ENCODE measurements at places on chromosomes 5 and 9.

- peak; percentile 65 for DNase-seq
These were observed 14.6 kb upstream of the TRAF1 start for GRCh38 chr9:120941046-120941770.

DNA sequence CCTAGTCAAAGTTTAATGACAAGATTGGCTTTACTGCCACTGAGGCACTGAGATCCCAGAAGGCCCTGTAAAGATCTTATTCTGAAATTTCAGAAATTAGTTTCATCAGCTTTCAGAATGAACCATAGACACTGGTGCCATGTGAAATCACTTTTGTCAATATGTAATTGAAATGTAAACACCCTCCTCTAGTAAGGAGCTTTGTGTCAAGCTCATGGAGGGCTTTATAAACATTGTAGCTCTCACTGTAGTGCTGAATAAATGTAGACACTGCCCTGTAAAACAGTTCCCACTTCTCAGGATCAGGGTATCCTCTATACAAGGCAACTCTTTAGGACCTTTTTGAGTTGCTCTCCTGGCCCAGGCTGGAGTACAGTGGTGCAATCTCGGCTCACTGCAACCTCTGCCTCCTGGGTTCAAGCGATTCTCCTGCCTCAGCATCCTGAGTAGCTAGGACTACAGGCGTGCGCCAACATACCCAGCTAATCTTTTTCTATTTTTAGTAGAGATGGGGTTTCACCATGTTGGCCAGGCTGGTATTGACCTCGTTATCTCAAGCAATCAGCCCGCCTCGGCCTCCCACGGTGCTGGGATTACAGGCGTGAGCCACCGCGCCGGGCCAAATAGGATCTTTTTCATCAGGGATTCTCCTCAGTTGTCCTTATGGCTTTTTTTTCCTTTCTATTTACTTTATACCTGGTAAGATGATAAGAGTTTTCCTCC is 1823.9 kb upstream of the CDH9 start:
- no peak for DNase-seq

GRCh38 chr5:32076699-32077695 is 97.1 kb downstream of the GOLPH3 start:
- peak; percentile 31 for DNase-seq

GRCh38 chr9:8955315-8955714 is 1155.7 kb upstream of the DMAC1 start:
- DNase-seq: no peak

DNA sequence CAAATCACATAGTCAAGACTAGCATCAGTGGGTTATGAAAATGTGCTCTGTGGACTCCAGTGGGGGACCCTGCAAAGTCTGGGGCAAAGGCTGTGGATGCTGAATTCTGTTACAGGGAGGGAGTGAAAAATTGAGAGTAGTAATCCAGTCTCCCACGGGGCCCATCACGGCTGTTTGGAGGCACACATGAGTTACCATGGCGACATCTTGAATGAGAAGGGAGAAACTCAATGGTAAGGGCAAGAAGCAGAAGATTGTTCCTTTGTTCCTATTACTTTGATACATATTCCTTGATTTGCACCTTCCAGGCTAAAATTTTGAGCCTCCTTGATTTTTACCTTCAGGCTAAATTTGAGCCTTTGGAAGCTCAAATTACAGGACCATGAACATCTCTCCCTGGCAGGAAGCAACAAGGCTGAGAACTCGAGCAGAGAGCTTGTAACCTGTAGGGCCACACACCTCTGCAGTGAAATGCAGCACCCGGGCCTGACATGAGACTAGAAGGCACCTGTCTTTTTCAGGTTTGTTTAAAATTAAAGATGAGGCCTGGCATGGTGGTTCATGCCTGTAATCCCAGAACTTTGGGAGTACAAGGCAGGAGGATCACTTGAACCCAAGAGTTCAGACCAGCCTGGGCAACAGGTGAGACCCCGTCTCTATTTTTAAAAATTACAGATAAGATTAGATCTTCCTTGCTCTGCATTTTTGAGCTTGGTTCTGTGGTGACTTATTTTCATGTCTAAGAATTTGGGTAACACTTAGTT is 31.0 kb upstream of the ZFR start:
- no peak for DNase-seq

- DNase-seq: no peak
These were observed 62.1 kb downstream of the CYSTM1 start for GRCh38 chr5:140236891-140237598.

- DNase-seq: no peak
These were observed 4.3 kb upstream of the EMB start for GRCh38 chr5:50445296-50445949.

DNA sequence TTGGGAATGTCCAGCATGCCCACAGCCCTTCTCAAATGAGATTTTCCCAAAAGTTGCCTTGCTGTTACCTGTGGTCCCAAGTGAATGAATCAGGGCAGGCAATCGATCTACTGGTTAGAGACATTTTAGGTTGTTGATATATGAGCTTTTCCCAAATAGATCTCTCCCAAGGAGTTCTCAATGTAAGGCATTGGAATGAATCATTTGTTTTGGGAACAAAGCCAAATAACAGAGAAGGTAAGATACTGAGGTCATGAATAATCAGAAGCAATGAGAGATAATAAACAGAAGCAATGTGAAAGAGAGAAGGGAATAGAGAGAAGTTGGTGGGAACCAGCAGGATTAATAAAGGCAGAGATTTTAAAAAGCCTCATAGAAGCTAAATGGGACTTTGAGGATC is 93.6 kb upstream of the FER start:
- DNase-seq: no peak

GRCh38 chr9:92711844-92712243 is 41.9 kb upstream of the IPPK start:
- DNase-seq: no peak

DNA sequence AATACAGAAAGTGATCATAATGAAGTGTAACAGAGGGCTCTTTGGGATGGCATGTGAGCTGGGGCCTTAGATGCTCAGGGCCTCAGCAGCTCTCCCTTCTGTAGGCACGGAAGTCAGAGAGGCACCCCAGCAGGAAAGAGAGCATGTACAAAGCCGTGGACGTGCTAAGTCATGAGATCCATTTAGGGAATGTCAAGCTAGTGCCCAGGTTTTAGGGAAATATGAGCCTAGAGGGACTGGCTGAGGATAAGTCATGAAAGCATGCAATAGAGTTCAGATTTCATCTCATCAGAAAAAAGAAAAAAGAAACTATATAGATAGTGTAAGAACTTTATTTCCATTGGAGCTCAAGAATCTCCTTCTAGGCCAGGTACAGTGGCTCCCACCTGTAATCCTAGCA is 379.5 kb upstream of the KLF4 start:
- no peak for DNase-seq

GRCh38 chr9:88810826-88811225 is 180.4 kb upstream of the S1PR3 start:
- DNase-seq: no peak

DNA sequence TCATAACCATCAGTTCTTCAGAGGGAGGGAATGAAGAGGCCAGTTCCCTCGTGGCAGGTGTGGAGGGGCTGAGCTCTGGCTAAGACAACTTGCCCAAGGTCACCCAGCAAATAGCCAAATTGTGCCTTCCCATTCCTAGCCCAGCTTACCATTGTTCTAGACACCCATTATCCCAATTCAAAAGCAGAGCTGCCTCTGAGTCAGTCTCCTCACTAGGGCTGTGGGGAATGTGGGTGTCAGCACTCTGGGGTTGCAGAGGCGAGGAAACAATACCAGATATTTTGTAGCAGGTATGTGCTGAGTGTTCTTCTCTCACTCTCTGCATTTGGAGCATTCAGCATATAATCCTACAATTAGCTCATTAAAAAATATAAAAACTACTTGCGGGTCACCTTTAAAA is 270.8 kb downstream of the PSAT1 start:
- DNase-seq: no peak

DNA sequence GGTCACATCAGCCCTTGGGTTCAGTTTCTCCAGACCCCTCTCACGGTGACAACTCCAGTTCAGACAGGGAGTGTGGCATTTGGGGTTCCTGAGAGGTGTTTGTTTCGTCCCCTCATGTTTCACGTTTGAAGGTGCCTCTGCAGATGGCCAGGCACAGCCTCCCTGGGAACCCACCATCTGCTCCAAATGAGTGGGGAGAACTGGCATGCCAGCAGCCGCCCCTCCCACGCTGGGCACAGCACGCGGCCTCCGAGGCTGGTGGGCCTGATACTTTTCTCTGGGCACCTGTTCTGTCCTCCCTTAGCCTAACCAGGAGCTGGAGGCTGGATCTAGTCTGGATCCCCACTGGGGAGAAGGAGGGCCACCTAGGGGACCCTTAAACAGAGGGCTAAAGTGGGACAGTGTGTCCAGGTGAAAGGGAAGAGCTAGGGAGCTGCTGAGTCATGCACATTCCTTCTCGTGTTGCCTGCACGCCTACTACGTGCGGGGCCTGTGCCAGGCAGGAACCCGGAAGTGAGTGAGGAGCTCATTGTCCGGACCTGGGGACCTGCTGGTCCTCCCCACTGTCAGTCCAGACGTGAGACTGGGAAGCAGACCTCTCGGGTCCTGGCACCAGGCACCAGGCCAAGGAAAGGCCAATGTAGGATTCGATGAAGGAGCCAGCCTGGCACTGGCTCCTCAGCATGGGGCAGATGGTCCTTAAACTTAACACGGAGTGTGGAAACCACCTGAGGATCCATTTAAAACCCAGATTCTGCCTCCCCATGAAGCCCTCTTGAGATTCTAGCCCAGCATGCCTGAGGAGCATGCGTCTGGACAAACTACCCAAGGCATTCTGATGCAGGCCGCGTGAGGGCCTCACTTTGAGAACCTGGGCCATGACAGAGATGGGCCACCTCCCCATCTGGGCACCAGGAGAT is 11.7 kb downstream of the DNM1 start:
- DNase-seq: peak; percentile 72

DNA sequence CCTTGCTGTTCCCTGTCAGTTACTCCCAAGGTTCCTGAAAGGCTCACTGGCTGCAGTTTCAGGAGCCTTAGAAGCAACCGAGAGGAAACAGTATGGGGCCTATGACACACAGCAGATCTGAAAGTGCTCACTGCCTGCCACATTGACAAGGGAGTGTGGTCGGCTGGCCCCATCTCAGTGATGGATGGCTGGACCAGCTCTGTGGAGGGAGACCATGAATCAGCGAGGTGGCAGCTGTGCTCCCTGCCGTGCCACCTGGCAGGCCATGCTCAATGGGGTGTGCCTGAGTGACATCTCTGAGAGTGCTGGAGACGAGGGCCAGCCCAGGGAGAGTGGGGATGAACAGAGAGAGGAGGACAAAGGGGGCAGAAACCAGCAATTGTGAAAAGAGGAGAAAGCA is 49.1 kb downstream of the DOCK2 start:
- peak; percentile 40 for DNase-seq

DNA sequence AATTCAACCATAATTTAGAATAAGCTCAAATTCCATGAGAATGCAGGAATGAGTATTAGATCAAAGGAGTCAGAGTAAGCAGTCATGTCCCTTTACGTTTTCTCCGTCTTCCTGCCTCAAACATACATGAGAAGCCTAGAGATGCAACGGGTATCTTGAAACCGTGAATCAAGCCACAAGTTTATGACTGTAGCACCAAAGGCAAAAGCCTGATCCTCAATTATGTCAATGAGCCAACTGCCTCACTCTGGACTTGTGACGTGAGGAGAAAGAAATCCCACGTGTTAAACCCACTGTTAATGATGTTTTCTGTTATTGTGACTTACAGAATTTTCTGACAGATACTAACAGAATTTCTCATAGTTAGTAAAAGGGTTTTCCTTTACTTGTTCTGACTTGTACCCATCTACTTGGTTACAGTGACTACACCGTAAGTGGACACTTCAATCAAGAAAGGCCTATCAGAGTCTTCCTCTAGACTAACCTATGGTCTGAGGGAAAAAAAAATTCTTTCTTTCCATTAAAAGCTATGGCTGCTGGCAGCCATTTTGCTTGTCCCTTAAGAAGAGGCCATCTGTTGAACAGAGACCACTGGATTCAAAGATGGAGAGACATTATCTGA is 35.3 kb upstream of the HK3 start:
- DNase-seq: no peak

DNA sequence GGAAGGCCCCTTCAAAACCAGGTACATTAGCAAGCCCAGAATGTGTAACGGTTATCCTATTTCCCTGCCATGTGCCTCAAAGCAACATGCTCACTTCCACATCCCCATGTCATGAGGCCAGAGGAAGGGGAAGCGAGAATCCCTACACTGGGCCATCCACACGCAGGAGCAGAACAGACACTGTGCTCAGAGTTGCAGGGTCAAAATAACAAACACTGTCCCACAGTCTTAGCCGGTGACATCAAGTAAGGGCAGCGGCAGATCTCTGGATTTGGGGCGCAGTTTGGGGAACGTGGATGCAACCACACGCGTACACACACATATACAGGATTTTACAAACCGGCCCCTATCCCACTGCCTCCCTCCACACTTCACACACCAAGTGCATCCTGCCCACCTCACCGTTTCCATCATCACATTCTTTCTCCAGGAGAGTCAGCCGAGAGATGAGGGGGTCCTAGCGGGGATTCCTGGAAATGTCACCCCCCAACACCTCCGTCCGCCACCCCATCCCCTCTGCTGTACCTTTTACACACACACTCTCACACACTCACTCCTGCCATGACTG is 776 bp downstream of the APBA1 start:
- DNase-seq: no peak

- no peak for DNase-seq
These were observed 20.5 kb upstream of the CDKN2AIPNL start for GRCh38 chr5:134432174-134432573.

- no peak for DNase-seq
These were observed 118.4 kb downstream of the GDNF start for GRCh38 chr5:37721447-37721871.

DNA sequence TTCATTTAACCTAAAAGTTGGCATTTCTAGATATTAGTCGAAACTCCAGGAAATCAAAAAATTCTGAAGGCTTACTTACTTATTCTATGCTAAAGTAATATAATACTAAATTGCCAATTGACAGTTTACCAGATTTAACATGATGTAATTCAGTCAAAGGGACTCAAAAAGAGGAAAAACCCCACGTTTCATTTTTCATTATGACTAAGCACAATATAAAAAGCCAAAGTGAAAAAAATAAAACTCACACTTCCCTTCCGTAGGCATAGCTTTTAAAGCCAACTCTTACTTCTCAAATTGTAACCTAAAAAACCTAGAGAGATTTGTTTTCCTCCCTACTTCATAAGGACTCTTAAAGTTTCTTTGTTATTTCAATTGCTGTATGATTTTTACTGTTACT is 146.6 kb downstream of the RAPGEF6 start:
- no peak for DNase-seq

DNA sequence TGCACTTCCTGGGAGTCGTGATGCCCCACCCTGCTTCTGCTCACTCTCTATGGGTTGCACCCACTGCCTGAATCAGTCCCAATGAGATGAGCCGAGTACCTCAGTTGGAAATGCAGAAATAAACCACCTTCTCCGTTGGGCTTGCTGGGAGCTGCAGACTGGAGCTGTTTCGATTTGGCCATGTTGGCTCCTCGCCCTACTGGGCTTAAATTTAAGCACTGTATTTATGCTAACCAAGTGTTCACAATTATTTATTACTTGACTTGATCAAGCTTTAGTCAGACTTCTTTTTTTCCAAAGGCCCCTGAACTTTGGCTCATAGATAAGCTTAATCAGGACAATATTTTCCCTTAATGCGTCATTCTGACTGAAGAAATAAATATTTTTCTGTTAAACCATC is 1072.4 kb upstream of the CDH9 start:
- DNase-seq: no peak
